CD4-positive, alpha-beta T cell treated with Interleukin-15 for 1 hour (primary cell): ENCODE measurements at places on chromosomes 2 and 18.

DNA sequence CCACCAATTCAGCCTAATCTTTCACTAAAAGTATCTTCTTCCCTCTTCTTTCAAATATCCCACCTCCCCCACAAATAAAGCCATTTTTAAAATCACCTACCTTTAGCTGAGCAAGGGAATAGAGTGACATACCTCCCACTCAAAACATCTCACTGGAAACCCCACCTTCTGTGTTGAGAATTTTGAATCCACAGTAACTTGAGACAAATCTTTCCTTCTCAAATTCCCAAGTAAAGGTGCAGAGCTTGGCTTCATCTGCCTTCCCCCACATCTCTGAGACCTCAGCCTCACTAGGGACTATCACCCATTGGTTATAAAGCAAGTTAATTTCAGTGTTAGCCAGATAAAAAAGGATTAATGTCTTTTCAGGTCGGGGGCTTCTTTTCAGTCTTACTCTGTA lies 180.4 kb downstream of the INO80D start:
- DNase-seq, result no peak

DNA sequence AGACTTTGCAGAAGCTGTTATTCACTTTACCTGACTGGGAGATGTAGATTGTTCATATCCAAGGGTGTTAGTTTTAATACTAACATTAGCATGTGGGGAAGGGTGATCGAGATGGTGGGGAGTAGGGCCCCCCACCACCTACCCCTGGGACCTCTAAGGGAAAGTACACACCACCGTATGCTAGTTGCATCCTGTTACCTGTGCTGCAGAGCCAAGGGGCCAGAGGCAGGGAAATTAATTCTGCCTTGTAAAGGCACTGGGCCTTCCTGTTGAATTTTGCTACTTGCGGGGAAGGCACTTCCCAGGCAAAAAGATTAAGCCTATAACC lies 9.0 kb downstream of the STEAP3 start:
- no peak for DNase-seq

DNA sequence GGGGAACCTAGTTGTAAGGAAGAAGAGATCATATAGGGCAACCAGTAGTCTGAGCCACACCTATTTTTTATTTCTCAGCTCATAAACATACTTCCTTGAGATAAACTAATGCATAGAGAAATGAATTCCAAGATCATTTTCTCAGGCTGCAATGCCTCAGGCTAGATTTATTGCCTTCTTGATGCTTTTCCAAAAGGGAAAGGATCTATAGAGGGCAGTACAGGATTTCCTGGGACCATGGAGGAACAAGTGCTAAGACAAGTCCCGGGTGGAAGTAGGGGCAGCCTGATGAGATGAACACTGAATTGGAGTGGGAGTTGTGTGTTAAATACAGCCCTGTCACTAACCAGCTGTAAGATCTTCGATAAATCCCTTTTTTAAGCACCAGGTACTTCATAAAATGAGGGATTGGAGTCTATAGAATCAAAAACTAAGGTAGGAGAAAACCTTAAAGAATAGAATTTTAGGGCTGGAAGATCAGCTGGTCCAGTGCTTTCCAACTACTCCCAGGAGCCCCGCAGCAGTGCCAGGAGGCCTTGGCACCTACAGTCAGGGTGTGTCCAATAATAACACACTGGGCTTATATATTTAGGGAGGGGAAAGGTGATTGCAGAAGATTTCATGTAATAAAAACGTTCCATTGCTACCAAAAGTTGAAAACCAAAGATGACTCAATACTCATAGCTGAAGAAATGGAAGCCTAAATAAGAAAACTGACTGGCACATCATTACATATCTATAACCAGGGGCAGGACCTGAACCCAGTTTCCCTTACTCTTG lies 58.1 kb downstream of the SERTAD2 start:
- no peak for DNase-seq

GRCh38 chr2:69731147-69731970 lies 10.6 kb upstream of the ANXA4 start:
- no peak for DNase-seq

DNA sequence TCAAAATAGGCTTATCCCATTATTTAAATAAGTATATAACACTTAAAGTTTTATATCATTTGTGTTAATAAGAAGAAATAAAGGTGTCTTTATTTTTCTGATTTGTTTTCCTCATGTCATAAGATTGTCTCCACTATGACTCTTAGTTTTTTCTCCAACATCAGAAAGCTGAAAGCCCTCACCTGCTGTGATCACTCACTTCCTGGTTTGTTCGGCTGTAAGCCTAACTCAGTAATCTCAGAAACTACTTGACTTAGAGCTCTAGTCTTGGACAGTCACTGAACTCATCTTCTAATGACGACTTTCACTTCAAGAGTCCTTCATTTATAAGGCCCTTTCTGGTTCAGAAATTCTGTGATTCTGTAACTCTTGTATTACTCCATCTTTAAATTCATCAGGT lies 311.0 kb downstream of the ZEB2 start:
- no peak for DNase-seq

DNA sequence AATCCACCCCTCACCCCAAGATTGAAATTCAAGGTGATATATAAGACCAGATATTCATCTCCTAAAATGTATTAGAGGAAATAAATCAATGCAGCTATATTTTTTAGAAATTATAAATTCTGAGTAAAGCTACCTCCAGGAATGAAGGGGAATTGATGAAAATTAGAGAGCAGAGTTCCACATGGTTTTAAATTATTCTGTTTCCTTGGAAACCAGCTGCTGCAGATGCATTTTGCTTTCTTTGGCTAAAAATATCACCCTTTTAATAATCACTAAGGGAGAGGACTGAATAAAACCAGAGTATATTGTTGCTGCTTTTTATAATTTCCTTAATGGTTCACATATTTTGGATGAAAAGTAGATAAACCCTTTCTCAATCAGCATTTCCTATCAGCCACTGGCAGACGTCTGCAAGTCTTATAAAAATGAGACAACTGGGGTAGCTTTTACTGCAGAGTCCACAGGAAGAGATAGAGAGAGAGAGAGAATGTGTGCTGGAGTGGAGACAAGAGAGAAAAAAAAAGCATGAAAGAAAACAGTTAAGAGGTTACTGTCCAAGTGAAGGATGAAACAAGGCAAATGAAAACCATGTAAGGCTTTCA lies 2.0 kb downstream of the CSRNP3 start:
- DNase-seq, result no peak

DNA sequence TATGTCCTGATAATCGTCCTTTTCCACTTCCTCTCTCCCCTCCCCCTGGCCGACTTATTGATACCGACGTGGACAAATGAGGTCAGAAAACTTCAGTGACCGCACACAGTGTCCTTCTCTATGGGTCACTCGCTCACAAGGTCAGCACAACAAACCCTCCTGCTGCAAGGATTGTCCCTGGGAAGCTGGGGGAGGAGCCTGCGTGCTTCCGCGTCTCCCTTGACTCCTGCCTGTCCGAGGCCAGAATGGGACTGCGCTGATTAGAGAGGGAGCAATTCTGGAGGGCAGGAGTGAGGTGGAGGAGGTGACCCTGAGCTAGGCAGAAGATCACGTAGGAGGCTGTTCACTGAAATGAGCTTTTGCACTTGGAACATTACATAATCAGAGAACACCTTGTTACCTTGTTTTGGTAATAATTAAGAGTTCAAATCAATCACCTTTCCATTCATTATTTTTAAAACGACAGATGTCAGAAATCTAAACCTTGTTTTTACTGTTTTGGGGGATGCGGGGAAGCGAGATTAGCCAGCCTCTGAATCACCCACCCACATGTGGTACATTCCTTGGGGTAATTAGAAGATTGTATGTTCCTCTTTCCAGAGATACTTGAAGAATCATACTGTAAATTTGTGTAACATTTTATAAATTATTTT lies 70.6 kb downstream of the CTAGE1 start:
- no peak for DNase-seq

DNA sequence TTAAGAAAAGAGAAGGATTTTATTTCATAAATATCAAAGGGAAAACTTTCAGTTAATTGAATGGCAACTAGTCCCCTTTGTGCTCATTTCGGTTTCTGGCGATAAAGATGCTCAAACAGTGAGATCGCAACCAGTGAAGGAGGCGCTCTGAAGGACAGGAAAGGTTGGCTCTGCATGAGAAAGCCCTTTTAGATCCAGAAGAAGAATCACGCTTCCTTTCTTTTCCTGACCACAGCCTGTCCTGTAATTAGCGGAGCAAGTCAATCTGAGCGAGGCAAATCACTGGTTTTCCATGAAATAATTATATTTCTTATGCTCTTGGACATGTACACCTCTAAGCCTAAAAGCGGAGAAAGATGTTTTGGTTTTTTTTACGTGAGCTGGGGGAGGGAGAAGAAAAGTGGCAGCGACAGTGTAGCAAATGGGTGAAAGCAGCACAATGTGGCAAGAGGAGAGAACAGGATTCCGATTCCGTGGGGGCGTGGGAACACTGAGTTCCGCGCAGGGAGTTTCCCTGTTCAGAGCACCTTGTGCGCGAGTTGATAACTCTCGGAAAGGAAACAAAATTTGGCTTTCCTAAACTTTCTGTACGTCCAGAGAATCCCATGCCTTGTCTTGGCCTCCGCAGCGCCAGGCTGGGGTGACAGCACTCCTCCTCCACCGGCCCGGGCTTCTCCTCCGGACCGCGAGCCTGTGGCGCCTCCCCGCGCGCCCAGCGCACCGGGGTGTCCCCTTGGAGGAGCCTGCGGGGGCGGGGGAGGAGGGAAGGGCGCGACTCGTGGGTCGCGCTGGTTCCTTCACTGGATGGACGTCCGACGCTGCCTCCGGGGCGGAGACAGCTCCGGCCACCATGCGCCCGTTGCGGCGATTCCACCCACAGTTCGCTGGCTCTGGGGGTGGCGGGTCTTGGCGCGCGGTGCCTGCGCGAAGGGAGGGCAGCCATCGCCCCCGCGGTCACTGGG lies 620 bp upstream of the SLC9A2 start:
- no peak for DNase-seq

DNA sequence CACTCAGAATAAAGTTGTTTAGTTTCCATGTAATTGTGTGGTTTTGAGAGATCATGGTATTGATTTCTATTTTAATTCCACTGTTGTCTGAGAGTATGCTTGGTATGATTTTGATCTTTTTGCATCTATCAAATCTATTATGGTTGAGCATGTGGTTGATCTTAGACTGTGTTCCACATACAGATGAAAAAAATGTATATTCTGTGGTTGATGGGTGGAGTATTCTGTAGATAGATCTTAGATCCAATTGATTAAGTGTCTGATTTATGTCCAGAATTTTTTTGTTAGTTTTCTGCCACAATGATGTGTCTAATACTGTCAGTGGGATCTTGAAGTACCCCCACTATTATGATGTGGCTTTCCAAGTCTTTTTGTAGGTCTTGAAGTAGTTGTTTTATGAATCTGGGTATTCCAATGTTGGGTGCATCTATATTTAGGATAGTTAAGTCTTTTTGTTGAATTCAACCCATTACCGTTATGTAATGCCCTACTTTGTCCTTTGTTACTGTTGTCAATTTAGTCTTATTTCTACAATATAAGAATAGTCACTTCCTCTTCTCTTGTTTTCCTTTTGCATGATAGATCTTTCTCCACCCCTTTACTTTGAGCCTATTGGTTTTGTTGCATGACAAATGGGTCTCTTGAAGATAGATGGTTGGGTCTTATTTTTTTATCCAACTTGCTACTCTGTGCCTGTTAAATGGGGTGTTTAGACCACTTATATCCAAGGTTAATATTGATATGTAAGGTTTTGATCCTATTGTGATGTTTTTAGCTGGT lies 101.8 kb downstream of the TRABD2A start:
- no peak for DNase-seq

GRCh38 chr18:30682672-30683071 lies 359.9 kb downstream of the DSC3 start:
- no peak for DNase-seq

DNA sequence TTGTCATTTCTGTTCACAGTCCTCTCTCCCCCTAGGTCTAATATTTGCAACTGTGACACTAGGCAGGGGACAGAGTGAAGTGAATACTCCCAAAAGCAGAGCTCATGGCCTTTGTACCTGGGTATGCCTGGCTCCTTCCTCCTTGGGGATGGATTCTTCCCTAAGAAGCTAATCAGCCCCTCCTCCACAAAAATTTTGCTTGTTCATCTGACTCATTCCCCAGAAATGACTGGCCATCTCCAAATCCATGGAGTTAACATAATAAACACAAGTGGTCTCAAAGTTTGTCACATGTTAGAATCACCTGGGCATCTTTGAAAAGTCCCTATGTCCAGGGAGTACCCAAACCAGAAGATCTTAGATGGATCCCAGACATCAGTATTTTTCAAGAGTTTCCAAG lies 65.3 kb downstream of the SUCLG1 start:
- no peak for DNase-seq

GRCh38 chr18:65725251-65726050 lies 25.4 kb upstream of the CDH7 start:
- DNase-seq, result no peak

DNA sequence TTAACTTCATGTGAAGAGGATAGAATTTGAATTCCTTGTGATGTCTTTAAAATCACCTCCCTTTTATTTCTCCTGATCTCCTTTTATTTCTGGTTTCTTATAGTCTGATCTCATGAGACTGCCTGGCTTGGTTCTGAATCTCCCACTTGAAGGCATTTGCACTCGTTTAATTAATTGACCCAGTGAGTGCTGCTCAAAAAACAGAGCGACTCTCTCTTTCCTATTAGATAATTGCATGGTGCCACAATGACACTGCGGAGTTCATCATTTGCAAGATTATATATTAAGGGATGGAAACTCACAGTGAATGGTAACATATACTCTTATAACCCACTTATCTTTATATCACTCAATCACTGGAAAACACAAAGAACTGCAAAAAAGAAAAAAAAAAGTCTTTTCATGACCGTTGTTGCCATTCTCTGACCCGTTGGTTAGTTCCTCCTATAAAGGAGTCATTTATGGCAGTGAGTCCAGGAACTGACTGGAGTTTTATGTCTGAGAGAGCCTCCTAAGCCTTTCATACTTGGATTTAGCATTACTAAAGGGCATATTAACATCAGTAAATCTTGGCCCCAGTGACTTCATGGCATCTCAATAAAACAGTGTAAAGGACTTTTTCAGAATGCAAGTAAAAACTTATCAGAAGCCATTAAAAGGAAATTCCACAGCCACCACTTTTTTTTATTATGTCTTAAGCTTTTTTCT lies 103.3 kb upstream of the EPHA4 start:
- DNase-seq, result no peak

GRCh38 chr2:83615511-83615910 lies 843.6 kb downstream of the SUCLG1 start:
- no peak for DNase-seq
